Endothelial cell of umbilical vein (primary cell): ENCODE measurements at places on chromosomes 16 and 17. TPM values are rescaled to one million over a fixed set of nuclear protein-coding genes. Genes with fewer than 3 reads are reported as not detected.

DNA sequence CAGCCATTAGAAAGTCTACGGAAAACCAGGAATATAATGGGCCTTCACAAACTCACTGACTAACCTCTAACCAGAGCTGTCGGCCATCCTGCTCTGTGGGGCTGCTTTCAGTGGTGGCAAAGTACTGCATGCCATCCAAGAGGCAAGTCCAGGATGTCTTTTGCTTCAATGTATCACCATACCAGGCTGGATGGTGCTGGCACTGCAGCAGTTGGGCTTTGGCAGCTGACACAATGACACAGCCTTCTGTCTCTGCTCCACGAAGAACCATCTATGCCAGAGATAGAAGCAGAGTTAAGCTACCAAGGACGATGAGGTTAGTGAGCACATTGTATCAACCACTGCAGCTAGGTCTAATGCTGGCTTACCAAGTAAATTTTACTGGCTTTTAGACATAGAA is 9.7 kb upstream of the RSKR start:
- DNase-seq: no peak

GRCh38 chr16:53707671-53708070 is 3.7 kb downstream of the FTO start:
- no peak for DNase-seq

- DNase-seq: no peak
These were observed 29.7 kb downstream of the STAT5B start for GRCh38 chr17:42246515-42246914.

- peak; percentile 47 for DNase-seq
These were observed 25.4 kb downstream of the METRNL start for GRCh38 chr17:83104577-83105505.

TMEM114 gene
- total RNA-seq: not detected in 2 replicates
